CD4-positive, alpha-beta memory T cell (primary cell): ENCODE measurements at places on chromosomes 6 and 20. TPM values are rescaled to one million over a fixed set of nuclear protein-coding genes. Genes with fewer than 3 reads are reported as not detected.

The RALGAPB gene
- total RNA-seq: 54.8 TPM

The SPTLC3 gene
- total RNA-seq: 0.06 TPM

DNA sequence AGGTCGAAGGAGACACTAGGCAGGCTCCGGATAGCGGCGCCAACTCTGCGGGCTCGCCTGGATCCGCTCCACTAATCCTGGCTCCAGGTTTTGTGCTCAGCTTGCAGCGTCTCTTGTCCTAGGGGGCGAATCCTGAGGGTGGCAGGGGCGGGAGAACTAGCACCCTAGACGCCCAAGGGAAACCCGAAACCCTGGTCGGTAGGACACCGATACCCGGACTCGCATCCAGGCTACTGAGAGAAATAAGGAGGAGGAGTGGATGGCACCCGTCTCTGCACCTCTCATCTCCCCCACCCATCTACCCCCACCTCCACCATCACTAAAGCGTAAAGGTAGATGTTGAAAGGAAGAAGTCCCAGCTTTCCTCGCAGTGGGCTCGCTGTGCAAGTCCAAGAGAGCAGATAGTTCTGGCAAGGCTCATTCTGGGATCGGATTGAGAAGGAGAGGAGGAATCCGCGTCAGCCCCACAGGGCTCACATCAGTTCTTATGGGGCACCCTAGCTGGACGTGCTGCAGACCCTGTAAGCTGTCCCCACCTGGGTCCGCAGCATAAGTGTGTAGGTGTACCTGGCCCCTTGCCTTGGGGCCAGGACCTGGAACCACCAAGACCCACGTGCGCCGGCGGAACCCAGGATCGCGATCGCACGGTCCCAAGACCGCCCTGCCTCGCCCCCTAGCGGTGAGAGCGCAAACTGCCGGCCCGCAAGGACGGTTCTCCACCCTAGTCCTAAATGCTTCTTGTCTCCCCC lies 6.9 kb downstream of the SLC32A1 start:
- H3K27me3 ChIP-seq: peaks cover 74% of the 10 kb centered on the region
- H3K27ac ChIP-seq: no peak overlapping the region
- H3K4me3 ChIP-seq: peak overlapping the region; percentile 75
- peaks cover 46% of the 10 kb centered on the region for H3K4me1 ChIP-seq
- no peaks in the 10 kb centered on the region for H3K36me3 ChIP-seq

- H3K4me1 ChIP-seq: peaks cover 10% of the 10 kb centered on the region
- no peak for DNase-seq
- H3K4me3 ChIP-seq: no peak overlapping the region
- H3K36me3 ChIP-seq: no peaks in the 10 kb centered on the region
- no peaks in the 10 kb centered on the region for H3K27me3 ChIP-seq
These were observed 366.4 kb downstream of the BTBD9 start for GRCh38 chr6:38273325-38273724.

DNA sequence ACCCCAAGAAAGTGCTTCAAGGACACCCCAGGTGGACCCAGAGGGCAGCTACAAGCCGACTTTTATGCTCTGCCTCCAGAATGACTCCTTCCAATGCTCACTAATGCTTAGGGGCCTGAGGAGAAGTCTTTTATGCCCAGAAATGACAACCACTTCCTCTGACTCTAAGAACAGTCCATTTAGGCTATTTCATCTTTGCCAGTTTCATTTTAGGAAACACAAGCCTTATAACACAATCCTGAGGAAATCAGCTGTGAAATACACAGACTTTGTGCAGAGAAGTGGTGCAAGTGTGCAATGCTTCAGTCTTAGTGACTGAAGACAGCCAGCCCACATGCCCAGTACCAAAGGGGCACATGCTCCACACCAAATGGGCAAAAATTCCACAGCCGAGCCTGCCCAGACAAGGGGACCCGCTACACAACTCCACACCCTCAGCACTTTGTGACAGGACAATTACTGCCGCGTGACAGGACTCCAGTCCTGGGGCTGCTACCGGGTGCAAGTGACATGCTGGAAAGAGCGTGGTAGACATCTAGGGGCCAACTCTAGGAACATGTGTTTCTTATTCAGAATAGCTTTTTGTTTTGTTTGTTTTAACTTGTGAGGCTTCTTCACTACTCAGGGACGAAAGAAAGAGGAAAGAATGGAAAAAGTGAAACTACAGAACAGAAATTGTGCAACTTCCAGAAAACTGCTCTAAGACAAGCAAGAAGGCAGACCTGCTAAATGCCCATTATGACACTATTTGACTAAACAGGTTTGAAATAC lies 28.2 kb upstream of the PLAGL1 start:
- peaks cover 11% of the 10 kb centered on the region for H3K4me1 ChIP-seq
- no peak overlapping the region for H3K27ac ChIP-seq
- no peaks in the 10 kb centered on the region for H3K27me3 ChIP-seq
- no peak for DNase-seq
- H3K36me3 ChIP-seq: no peaks in the 10 kb centered on the region

GRCh38 chr6:166587631-166588413 lies 1.3 kb upstream of the RAMACL start:
- no peaks in the 10 kb centered on the region for H3K36me3 ChIP-seq
- H3K4me3 ChIP-seq: no peak overlapping the region
- H3K4me1 ChIP-seq: no peaks in the 10 kb centered on the region
- DNase-seq: no peak
